Body of pancreas (tissue), 4 donors: ENCODE measurements at places on chromosomes 11 and 22.

DNA sequence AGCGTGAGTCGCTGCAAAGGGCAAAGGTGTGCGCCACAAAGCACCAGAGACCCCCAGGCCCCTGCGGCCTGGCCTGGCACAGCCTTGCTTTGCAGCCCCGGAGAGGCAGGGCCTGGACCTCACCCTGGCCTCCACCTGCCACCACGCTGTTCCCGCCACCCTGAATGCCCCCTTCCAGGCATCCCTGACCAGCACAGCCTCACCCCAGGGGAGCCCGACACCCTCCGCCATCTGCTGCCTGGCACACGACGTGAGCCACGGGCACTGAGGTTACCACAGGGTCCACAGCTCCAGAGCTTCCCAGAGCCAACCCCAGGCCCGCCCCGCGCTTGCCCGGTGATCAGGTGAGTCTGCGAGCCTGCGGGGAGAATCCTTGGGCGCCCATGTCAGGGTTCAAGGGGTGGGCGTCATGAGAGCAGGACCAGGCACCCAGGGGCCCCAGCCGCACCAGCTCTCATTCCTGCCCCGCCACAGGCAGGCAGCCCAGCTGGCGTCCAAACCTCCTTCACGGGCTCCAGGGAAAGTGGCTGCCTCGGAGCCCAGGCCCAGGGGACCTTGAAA, 171.3 kb downstream of the BRD1 start:
- no peak for DNase-seq

GRCh38 chr11:86508604-86509587, 134.2 kb downstream of the CCDC81 start:
- no peak for DNase-seq

GRCh38 chr11:66720223-66720898, 8.7 kb downstream of the SPTBN2 start:
- peak; percentile 98 for DNase-seq

DNA sequence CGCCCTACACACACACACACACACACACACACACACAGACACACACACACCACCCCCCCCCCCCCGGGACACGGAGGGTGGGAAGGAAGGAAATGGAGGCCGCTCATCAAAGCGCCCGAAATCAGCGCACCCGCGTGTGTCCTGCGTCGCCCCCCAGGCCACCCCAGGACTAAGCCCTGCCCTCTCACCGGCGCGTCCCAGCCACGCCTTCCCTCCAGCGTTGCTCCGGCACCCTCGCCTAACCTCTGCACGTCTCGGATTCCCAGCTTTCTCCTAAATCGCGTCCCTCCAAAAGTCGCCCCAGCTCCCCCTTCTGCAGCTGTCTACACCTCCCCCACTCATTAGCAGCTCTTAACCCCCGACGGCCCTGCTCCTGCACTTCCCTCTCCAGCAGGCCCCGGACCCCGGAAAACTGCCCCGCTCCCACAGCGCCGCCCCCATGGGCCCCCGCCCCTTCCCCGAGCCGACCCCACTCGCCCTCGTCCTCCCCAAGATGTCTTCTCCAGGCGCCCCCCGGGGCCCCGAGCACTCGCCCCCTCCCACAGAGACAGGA, 557 bp downstream of the PACSIN2 start:
- DNase-seq: peak; percentile 51

- DNase-seq: no peak
Observed at GRCh38 chr11:102617466-102618008, 7.6 kb downstream of the MMP20 start.

DNA sequence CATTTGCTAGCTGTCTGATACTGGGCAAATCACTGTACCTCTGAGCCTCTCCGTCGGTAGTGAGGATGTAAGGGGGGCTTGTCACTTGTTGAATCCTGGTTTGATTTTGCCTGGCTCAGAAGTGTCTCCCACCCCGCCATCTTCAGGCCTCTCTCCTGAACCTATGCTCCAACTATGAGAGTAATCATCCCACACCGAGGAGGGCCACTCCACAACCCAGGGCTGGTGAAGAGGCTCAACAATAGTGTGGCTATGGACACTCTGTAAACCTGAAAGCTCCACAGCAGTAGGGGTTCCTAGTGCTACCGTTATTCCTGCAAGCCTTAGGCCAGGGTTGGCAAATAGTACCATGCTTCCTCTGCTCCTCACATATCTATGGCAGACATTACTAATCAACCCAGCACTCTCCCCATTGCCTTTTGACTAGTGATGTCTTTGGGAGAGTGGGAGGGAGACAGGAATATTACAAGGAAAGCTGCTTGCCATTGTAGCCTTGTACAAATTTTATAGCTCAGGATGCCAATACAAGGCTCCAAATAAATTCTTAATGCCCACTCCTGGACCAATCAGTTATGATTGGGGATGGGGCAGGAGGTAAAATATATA, 134.0 kb upstream of the TEAD1 start:
- no peak for DNase-seq

GRCh38 chr11:105767931-105768330, 158.1 kb downstream of the GRIA4 start:
- DNase-seq: no peak

- DNase-seq: no peak
Observed at GRCh38 chr11:130381317-130381716, 47.1 kb downstream of the ADAMTS8 start.

DNA sequence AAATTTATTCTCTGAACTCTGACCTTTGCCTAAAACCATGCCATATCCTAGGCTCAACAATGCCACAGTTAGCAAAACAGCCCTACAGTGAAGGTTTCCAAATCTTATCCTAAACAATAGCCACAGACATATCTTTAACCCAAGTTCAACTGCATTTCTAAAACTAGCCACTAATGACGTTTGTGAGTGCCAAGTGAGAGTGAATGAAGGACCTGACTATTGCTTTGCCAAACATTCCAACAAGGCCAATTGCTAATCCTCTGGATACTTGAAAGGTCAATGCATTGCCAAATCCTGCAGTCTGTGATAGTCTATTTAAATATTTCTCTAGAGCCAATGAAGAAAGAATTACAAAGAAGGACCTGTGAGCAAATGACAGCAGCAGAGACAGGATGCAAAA, 2.5 kb upstream of the OR4C45 start:
- no peak for DNase-seq

DNA sequence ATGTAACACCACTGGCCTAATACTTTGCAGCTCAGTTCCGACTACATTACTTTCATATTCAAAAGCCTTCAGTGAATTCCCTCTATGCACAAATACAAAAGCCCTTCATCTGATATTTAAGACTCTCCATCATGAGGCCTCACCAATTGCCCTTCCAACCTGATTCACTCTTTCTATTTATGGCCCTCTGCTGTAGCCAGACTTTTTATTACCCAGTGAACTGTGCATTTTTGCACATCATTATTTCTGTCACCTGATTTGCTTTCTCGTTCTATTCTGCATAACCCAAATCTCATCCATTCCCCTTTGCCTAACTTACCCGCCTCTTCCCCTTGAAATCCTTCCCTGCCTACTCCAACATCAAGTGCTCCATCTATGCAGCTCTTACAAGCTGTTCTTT, 78.3 kb downstream of the BBOX1 start:
- no peak for DNase-seq

DNA sequence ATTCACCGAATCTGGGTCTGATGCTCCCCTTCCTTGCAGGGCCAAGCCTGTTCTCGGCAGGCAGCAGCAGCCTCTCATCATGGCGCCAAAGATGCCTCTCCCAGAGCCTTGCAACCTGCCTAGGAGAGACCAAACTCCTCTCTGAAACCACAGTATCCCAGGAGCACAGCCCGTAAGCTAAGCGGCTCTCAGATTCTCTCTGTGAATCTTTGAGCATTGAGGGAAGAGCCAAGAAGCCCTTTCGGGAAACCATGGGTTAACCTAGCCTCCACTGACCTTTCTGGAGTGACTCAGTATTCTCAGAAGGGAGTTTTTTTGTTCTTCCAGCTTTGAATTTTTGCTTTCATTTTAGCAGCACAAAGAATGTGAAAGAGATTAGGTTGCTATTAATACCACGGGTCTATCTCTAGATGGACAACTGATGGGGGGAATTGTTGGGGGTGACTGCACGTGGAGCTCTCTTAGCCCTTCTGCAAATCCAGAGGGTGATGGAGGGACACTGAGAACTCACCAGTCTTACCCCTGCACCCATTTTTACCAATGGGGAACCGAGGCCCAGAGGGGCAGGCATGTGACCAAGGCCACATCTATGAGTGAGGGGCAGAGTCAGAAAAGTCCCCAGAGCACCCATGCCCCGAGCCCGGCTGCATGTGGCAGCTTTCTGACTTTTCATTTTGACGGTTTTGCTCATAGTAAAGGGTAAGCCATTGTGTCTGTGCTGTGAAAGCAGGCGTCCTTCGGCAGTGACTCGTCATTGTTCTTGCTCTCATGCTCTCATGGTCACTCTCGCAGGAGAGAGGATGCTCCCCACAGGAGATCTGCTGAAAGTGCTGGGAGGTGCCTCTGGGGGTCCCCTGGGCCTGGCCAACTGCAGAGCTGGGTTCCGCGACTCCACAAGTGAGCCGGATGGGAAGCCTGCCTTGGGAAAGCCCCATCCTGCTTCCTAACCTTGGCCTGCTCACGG, 36.0 kb downstream of the IRAG1 start:
- no peak for DNase-seq

GRCh38 chr11:45323601-45324249, 37.6 kb upstream of the SYT13 start:
- no peak for DNase-seq
